NCI-H1436 (cell line): ENCODE measurements at places on chromosomes 5 and 9.

DNA sequence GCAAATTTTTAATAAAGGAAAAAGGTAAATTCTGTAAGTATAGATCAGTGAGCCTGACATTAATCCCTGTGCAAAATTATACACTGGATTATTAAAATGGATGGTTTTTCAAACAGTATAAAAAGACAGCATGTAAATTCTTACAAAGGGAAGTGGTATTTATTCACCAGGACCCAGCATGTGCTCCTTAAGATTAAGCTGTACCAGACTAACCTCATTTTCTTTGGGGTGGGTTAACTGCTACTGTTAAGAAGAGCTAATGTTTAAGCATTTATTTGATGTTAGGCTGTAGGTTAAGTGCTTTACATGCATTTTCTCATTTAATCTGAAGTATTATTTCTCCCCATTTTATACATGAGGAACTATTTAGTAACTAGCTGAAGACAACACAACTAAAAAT is 60.3 kb upstream of the RFX3 start:
- no peak for DNase-seq

GRCh38 chr5:180120237-180121101 is 48.9 kb upstream of the RNF130 start:
- DNase-seq: no peak

GRCh38 chr5:40160435-40160834 is 519.3 kb upstream of the PTGER4 start:
- no peak for DNase-seq

DNA sequence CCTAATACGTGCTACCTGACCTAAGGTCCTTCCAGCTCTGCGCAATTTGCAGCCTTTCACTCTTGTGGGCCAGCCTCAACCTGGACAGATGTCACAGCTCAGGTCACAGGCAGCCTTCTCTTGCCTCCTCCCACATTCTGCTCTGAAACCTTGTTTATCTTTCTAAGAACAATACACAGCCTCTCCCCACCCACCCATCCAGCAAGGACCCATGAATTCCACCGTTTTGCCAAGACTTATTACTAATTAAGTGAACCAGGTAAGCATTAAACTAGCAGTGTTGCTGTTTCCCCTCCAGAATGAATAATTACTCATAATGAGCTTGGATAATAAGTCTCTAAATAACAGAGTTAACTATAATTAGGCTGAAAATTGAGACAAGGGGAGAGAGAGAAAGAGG is 11.0 kb downstream of the FABP6 start:
- DNase-seq: no peak

DNA sequence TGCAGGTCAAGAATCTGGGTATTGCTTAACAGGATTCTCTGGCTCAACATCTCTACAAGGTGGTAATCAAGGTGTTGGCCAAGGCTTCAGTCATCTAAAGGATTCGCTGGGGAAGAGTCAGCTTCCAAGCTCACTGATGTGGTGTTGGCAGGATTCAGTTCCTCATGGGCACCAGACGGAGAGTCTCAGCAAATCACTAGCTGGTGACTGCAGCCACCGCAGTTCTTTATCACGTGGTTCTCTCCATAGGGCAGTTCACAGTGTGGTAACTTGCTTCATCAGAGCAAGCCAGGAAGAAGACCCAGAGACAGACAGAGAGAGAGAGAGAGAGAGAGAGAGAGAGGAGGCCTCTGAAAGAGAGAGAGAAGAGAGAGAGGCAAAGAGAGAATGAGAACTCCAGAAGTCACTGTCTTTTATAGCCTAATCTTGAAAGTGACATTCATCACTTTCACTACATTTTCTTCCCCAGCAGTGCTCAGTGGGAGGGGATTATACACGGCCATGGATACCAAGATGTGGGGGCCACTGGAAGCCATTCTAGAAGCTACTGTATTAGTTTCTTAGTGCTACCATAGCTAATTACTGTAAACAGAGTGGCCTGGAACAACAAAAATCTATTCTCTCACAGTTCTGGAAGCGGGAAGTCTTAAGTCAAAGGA is 109.2 kb upstream of the SMIM23 start:
- no peak for DNase-seq

- no peak for DNase-seq
Measured at GRCh38 chr5:149886060-149886459, 58.5 kb downstream of the PDE6A start.
